T-cell (primary cell): ENCODE measurements at places on chromosomes 2 and 18. TPM values are rescaled to one million over a fixed set of nuclear protein-coding genes. Genes with fewer than 3 reads are reported as not detected.

SLC11A1 gene
- 1.2 TPM for total RNA-seq

PRSS56 gene
- total RNA-seq, result not detected

HOXD4 gene
- total RNA-seq, result not detected

POTEE gene
- total RNA-seq, result 0.09 TPM

CYRIA gene
- 1.8 TPM for total RNA-seq

CDKL4 gene
- total RNA-seq, result 0.66 TPM

LRATD1 gene
- total RNA-seq, result not detected

C2orf78 gene
- total RNA-seq, result not detected

TUBB8B gene
- not detected for total RNA-seq

DNA sequence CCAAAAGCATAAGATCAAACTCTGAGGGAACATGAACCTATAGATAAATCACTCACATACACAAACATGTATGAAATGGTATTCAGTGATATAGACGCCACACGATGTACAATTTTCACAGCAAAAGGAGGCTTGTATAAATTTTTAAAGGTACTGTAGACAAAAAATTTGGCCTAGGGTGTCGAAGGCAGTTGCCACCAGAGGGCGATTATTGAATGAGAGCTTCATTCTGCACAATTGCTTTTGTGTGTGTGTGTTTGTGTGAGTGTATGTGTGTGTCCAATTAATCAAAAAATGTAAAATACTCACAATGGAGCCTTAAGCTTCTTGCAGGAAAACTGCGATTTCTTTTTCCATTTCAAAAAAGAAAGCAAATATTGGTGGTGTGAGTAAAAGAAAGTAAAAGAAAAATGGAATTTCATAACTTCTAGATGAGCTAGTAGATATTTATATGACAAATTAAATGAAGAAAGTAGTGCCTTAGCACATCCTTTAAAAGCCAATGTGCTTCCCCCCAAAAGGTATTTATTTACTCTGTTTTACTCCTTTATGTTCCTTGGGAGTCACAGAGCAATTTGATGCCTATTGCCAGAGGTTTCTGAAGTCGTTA is 800.1 kb downstream of the SATB2 start:
- DNase-seq, result no peak

- DNase-seq, result no peak
Observed at GRCh38 chr2:168156661-168157060, 90.7 kb downstream of the STK39 start.

DNA sequence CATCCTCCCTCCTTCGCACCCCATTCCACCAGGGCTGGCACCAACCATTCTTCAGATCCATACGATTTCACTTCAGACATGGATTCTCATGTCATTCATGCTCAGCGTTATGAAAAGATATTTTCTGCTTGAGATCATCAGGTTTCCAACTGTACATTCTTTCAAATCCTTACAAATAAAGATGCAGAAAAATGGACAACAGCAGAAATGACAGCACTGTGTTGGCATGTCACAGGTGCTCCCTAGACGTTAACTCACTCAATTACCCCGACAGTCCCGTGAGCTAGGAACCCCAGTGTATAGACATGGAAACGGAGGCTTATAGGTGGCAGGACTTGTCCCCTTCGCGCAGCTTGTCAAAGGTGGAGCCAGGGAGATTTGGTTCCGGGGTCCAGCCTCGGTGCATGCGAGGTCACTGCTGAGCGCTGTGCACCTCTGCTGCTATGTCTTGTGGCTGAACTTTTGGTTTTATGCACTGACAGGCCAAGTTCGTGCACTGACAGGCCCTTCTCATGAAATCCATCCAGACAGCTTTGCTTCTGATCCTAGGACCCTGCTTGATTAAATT is 17.7 kb downstream of the FHL2 start:
- DNase-seq, result no peak

- no peak for DNase-seq
Observed at GRCh38 chr2:143209570-143210445, 80.6 kb downstream of the ARHGAP15 start.

GRCh38 chr2:207720517-207721187 is 9.2 kb downstream of the CCNYL1 start:
- no peak for DNase-seq

DNA sequence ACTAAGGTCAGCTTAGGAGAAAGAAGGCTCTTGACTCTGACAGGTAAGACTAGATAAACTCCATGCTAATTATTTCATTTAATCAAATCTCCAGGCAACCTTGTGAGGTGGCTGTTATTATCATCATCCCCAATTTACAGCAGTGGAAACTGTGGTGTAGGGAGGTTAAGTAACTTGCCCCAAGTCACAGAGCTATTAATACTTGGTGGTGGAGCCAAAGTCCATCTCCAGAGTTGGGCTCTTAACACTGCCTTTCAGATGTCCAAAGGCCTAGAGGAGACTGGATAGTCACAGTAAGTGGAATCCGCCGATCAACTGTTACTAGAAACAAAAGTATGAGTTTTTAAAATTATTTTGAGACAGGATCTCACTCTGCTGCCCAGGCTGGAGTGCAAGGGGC is 46.6 kb upstream of the SP3 start:
- DNase-seq, result no peak

- no peak for DNase-seq
Observed at GRCh38 chr18:63909870-63910269, 2.1 kb downstream of the SERPINB10 start.

GRCh38 chr2:8403876-8404275 is 278.0 kb upstream of the ID2 start:
- DNase-seq, result no peak

DNA sequence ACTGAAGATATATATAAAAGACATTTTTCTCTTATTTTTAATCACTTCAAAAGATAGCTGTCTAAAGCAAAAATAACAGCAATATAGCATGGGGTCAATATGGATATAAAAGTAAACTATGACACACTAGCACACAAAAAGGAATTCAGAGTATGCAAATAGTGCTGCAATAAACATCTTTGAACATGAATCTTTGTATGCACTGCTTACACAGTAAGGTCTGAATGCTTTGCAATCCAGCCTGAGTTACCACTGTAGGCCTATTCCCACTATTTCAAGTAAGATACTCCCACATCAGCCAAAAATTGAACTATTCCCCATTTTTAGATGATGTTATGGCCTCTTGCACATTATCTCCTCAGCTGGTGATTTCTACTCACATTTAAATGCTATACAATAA is 27.4 kb upstream of the ERCC3 start:
- DNase-seq, result no peak

DNA sequence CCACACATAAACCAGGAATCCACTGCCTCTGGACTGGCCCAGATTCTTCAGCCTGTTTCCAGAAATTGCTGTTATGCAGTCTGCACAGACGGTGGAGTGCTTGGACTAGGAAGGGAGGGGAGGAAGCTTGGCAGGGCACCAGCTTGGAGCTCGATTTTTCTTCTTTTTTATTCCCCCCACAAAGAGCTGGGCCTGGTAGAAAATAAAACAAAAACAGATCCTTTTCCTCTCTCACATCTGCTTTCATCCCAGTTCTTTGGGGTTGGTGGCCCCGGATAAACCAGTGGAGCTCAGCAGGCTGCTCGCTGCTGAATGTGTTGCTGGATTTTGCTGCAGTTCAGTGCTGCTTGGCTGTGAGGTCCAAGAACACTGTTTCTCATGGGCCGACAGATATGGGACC is 16.0 kb downstream of the LRRTM1 start:
- no peak for DNase-seq

- no peak for DNase-seq
Observed at GRCh38 chr2:190968522-190968921, 45.4 kb downstream of the STAT1 start.

DNA sequence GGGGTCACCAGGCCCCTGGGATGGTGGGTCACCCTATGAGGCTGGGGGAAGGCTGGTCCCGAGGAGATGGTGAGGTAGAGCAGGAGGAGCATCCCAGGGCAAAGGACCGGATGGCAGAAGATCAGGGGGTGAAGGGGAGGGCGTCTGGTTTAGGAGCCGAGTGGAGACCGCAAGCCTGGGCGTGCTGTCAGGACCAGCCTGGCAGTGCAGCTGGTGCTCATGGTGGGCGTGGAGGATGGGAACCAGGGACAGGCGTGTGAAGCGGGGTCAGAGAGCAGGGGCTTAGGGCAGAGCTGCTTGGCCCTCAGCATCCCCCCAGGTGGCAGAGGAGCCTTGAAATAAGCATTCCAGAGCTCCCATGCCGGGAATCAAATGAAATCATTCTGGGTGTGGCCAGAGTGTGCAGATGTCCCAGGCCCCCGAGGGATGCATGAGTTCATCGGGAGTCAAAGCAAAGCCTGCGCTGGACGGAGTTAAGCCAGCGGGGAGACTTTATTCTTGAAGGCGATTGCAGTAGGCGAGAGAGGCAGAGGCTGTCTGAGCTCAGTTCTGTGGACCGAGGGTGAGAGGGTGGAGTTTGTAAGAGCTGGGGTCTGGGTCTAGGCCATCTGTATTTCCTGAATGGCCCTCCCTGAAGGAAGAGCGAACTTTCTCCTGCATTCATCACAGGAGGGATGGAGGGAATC is 33.1 kb upstream of the MBP start:
- DNase-seq, result no peak

DNA sequence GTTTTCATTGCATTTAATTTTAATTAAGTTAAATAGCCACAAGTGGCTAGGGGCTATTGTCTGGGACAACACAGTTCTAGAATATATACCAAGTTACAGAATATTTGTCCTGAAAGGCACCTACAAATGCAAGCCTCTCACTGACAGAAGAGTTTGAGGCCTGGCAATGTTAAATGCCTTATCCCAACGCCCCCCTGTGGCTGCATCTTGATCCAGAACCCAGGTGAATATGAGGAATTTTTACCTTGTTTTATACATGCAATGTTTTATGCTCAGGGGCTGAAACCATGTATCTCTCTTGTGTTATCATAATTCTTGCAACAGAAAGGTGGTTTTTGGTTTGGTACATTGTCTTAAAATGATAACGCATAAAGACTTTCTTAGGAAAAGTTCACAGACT is 71.8 kb upstream of the SEC11C start:
- no peak for DNase-seq

DNA sequence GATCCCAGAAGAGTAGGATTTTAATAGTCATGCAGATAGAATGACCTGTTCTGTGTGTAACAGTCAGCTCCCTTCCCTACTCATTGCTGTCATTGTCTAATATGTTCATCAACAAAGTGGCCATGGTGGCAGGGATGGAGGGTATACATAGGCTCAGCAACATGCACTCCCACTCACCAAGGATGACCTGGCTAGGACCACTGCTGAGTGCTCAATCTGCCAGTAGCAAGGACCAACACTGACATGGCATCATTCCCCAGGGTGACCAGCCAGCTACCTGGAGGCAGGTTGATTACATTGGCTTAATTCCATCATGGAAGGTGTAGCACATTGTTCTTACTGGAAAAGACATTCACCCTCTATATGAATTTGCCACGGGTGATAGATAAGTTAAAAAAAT is 401.7 kb upstream of the CELF4 start:
- DNase-seq, result no peak

DNA sequence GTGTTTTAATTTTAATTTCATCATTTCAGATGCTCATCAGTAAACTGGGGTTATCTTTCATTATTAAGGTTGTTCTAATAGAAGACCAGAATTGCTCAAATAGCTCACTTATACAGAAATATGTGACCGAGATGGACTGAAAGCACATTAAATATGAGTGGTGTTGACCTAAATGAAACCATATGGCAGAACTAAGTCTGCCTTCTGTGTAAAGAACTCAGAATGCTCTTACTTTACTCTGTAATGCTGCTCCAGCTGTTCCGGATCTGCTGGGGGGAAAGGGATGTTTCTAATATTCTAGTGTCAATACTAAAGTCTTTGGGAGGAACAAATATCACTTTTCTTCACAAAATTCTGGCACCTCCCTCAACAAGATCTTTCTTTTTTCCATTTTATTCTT is 131.0 kb downstream of the DPP4 start:
- no peak for DNase-seq

GRCh38 chr2:160425434-160426151 is 68.0 kb downstream of the RBMS1 start:
- no peak for DNase-seq

GRCh38 chr2:160322320-160322719 is 122.2 kb upstream of the ITGB6 start:
- no peak for DNase-seq

DNA sequence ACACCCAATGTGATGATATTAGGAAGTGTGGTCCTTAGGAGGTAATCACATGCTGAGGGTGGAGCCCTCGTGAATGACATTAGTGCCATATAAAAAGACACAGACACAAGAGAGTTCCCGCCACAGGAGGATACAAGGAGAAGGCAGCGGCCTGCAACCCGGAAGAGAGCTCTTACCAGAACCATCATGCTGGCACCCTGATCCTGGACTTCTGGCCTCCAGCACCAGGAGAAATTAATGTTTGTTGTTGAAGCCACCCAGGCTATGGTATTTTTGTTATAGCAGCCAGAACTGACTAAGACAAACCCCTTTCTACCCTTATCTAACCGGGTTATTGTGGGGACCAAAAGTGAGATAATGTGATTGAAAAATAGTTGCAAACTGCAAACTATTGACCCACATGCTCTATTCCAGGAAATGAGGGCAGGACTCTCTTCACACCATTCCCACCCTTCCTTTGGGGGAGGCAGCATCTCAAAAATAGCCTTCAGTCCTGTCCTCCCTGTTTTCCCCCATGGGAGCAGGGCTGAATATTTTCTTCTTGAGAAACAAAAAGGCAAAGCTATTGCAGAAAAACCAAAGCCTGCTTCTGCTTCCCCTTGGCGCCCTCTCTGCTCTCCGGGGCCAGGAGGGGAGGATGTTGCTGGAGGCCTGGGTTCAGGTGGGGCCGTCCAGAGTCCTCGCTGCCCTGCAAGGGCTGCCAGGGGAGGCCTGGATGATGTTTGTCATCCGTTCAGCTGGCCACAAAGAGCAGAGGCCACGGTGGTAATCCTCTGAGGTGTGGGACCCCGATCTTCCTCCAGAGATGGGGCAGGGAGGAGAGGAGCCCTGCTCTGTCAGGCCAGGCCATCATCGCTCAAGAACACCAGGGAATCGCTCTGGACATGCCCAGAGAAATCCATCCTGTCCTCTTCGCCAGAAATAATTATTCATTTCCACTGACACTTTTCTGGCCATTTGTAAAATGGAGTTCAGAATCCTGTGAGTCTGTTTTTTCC is 73.8 kb upstream of the HAAO start:
- DNase-seq, result no peak

GRCh38 chr2:201205515-201205849 is 22.5 kb downstream of the CASP10 start:
- no peak for DNase-seq
